ENCODE measurements at places on chromosomes 7 and 10. TPM values are rescaled to one million over a fixed set of nuclear protein-coding genes. Genes with fewer than 3 reads are reported as not detected.

The IKZF1 gene
- 39.2 TPM for polyA plus RNA-seq

The ITGA8 gene
- polyA plus RNA-seq: 4.2 TPM

The OR2A5 gene
- polyA plus RNA-seq: not detected

The SPDYE9 gene
- polyA plus RNA-seq: not detected

The DGKI gene
- 0.03 TPM for polyA plus RNA-seq

The SHH gene
- polyA plus RNA-seq: not detected

The TEX47 gene
- not detected for polyA plus RNA-seq

The SLC18A3 gene
- not detected for polyA plus RNA-seq

The LIPJ gene
- 0.27 TPM for polyA plus RNA-seq
